Spinal cord (tissue), 10 donors: ENCODE measurements at places on chromosomes 11 and 22. TPM values are rescaled to one million over a fixed set of nuclear protein-coding genes. Genes with fewer than 3 reads are reported as not detected.

DNA sequence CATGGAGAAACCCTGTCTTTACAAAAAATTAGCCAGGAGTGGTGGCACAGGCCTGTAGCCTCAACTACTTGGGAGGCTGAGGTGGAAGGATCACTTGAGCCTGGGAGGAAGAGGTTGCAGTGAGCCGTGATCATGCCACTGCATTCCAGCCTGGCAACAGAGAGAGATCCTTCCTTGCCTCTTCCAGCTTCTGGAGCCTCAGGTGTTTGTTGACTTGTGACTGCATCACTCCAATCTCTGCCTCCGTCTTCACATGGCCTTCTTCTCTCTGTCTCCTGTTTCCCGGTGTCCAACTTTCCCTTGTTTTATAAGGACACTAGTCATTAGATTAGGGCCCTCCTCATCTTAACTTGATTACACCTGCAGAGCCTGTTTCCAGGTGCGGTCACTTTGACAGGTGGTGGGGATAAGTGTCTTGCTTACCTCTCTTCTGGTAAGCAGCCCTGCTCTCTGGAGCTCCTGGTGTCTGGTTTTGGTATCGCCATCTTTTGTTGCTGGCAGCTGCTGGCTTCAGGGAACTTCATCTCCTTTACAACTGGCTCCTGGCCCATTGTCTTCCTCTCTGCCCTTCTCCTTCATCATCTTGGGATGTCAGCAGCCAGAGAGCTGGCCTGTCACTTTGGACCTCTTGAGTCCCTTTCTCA is 8.2 kb upstream of the USP2 start:
- no peak overlapping the region for H3K4me3 ChIP-seq
- DNase-seq: no peak
- H3K27me3 ChIP-seq: no peaks in the 10 kb centered on the region
- no peak overlapping the region for H3K27ac ChIP-seq
- no peaks in the 10 kb centered on the region for H3K36me3 ChIP-seq

DNA sequence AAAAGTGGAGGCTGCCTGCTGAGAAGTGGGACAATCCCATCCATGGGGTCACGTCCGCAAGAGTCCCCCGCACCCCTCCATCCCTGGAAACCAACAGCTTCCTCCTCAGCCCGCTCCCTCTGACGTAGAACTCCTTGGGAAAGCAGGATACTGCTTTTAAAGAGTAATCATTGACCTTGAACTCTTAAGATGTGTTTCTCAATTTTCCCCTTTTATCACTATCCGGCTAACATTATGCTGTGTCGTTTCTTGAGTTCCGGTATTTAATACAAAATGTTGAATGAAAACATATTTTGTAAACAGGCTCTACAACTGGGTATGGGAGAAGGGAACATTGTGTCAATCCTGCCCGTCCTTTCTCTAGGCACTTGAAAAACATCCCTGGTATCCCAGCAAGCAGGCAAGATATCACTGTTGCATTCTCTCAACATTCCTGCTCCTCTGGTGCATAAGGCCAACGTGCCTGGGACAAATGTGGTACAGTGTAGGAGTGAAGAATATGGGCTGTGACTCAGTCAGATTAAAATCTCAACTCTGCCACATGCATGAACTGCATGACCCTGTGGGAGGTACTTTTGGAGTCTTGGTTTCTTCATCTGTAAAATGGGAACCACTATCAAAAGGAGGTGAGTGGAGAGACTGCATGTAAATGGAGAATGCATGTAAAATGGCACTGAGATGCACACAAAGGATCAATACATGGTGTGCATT is 52.8 kb downstream of the WT1 start:
- no peak for DNase-seq
- peaks cover 2% of the 10 kb centered on the region for H3K27me3 ChIP-seq
- H3K4me1 ChIP-seq: no peaks in the 10 kb centered on the region
- no peak overlapping the region for H3K4me3 ChIP-seq
- H3K27ac ChIP-seq: no peak overlapping the region

DNA sequence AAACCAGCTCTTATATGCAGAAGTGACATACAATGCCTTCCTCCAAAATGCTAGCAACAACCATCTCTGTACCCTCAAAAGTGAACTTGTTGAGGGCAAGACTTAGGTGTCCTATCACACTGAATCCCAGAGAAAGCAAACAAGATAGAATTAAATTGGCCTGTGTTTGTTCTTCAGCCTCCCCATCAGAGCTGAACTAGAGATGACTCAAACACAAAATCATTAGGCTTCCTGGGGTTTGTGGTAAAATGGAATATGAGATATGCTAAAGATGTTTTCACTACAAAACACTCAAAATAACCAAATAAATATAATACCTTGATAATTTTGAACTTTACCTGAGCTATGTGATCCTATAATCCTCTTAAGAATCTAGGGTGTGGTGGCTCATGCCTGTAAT is 31.6 kb downstream of the ZNF214 start:
- no peak for DNase-seq
- H3K27ac ChIP-seq: no peak overlapping the region
- H3K36me3 ChIP-seq: no peaks in the 10 kb centered on the region

DNA sequence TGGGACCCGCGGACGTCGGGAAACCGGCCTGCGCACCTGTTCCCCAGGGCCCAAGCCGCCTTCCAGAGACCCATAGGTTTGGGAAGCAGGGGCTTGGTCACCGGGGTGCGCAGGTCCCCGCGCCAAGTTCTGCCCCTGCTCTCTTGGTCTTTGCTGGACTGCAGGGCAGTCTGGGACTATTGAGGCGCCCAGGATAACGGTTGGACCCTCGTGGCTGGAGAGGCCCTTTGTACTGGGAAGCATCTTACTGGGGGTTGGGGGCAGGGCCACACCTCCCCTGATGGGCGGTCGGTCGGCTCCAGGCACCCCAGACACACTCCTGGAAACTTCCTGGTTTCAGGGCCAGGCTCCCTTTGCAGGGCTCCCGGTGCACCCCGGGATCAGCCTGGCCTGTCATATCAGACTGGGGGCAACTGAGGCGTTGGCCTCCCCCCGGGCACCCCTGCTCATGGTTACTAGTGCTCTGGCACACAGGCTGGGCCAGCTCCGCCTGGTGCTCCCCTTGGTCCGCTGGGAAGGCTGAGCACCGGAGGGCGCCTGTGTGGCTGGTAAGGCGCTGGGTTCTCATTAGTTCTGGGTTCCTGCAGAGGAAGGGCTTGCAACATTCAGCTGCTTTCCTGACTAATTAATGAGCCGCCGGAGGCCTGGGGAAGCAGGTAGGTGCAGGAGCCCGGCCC is 1250.5 kb downstream of the BRD1 start:
- H3K4me1 ChIP-seq: peaks cover 61% of the 10 kb centered on the region
- peak overlapping the region; percentile 46 for H3K4me3 ChIP-seq
- no peak for DNase-seq
- no peaks in the 10 kb centered on the region for H3K27me3 ChIP-seq
- H3K27ac ChIP-seq: peak overlapping the region; percentile 52
- H3K36me3 ChIP-seq: peaks cover 28% of the 10 kb centered on the region

- H3K27ac ChIP-seq: no peak overlapping the region
- H3K4me3 ChIP-seq: peak overlapping the region; percentile 6
- H3K36me3 ChIP-seq: no peaks in the 10 kb centered on the region
- H3K4me1 ChIP-seq: peaks cover 4% of the 10 kb centered on the region
Measured at GRCh38 chr11:125874556-125875124, 12.8 kb upstream of the HYLS1 start.

GRCh38 chr11:76763573-76764346 is 19.4 kb upstream of the TSKU start:
- peaks cover 33% of the 10 kb centered on the region for H3K4me1 ChIP-seq
- H3K36me3 ChIP-seq: no peaks in the 10 kb centered on the region
- no peak overlapping the region for H3K4me3 ChIP-seq
- no peaks in the 10 kb centered on the region for H3K27me3 ChIP-seq
- peak; percentile 40 for DNase-seq
- H3K27ac ChIP-seq: peak overlapping the region; percentile 48

- H3K27me3 ChIP-seq: no peaks in the 10 kb centered on the region
- no peaks in the 10 kb centered on the region for H3K36me3 ChIP-seq
- no peak for DNase-seq
- peaks cover 6% of the 10 kb centered on the region for H3K4me1 ChIP-seq
Measured at GRCh38 chr11:95372097-95372656, 141.2 kb upstream of the SESN3 start.

GRCh38 chr22:36659762-36660509 is 43.6 kb downstream of the CACNG2 start:
- H3K4me1 ChIP-seq: peaks cover 19% of the 10 kb centered on the region
- H3K4me3 ChIP-seq: no peak overlapping the region
- peak; percentile 76 for DNase-seq
- H3K36me3 ChIP-seq: no peaks in the 10 kb centered on the region
- H3K27ac ChIP-seq: no peak overlapping the region
- H3K27me3 ChIP-seq: no peaks in the 10 kb centered on the region

DNA sequence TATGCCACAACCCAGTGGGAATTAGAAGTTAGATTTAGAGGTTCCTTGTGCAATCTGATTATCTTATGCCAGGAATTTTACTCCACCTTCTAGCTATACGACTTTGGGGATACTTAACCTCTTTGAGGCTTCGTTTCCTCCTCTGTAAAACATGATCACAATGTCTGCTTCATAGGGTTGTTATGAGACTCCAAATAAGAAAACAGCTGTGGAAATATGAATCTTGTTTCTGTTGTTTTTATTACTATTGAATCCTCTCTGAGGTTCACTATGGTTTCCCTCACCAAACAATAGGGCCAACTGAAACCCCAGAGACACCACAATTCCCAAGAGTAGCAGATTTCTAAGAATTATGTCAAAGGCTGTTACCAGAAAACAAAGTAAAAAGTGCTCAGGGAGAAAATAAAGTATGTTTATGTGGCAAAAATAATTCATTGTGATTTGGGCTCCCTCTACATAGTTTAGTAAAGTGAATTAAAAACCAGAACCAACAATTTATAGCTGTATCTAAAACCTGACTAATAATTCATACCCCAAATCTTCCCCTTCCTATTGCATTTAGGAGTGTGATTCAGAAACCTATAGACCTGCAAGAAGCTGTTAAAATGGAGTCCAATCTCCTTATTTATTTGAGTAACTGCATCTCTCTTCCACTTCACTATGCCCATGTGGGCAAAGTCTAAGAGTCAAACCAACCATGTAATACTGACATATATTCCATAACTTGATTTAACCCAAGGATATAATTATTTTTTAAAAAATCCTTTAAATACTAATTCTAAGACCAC is 38.4 kb downstream of the AMBRA1 start:
- no peak for DNase-seq
- H3K4me3 ChIP-seq: no peak overlapping the region
- H3K4me1 ChIP-seq: peaks cover 4% of the 10 kb centered on the region
- H3K27me3 ChIP-seq: no peaks in the 10 kb centered on the region

DNA sequence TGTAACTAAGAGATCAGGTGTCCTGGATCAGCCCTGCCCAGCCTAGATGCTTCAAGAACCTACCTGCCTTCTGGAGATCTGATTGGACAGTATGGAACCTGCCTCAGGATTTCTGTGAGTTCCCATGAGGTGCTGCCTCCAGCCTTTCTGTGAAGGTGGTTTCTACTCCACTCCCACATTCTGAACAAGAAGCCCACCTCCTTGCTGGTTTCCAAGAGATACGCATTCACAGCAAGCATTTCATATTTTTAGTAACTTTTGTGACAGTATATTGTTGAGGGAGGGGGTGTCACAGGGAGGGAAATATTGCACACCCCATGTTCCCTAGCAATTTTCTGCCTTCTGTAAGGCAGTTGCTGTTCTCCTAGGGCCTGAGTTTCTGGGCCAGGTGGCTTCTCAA is 204.4 kb downstream of the NAV2 start:
- no peaks in the 10 kb centered on the region for H3K27me3 ChIP-seq
- H3K4me1 ChIP-seq: no peaks in the 10 kb centered on the region
- no peak overlapping the region for H3K4me3 ChIP-seq
- peaks cover 9% of the 10 kb centered on the region for H3K36me3 ChIP-seq
- H3K27ac ChIP-seq: no peak overlapping the region

DNA sequence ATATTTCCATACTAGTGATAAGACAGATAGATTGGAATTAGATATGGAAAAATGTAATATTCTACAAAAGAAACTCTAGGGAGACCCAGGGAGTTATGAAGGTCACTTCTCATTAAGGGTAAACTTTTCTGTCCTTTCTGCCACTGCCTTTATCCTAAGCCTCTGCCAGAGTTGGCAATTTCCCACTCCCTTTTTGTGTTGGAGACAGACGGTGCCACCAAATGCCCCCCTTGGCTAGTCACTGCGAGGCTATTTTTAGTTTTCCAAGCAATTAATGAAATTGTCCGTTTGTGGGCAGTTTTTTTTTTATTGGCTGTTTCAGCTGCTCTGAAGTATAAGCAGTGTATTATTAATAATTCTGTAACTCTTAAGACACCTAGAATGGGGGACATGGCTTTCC is 67.6 kb upstream of the TENM4 start:
- no peaks in the 10 kb centered on the region for H3K36me3 ChIP-seq
- DNase-seq: no peak

GRCh38 chr22:36156515-36157419 is 3.8 kb downstream of the APOL3 start:
- no peaks in the 10 kb centered on the region for H3K36me3 ChIP-seq
- H3K4me3 ChIP-seq: peak overlapping the region; percentile 14
- H3K27ac ChIP-seq: peak overlapping the region; percentile 88
- no peaks in the 10 kb centered on the region for H3K27me3 ChIP-seq
- H3K4me1 ChIP-seq: peaks cover 28% of the 10 kb centered on the region

DNA sequence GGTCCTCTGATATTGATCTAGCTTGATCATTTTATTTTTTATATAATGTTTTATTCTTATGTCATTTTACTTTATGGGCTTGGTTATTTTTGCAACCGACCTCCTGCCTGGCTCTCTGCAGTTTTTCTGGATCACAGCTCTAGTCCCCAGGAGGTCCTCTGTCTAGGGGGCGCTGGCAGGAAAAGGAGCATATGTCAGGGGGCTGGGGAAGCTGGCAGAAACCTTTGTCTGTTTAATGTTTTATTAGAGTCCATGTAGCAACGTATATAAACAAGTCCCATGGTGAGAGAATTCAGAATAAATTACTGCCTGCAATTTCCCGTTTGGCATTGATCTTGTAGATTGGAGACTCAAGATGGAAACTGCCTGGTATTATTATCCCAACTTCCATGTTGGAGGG is 133.5 kb upstream of the ZBED5 start:
- no peaks in the 10 kb centered on the region for H3K36me3 ChIP-seq
- no peak overlapping the region for H3K27ac ChIP-seq
- H3K27me3 ChIP-seq: no peaks in the 10 kb centered on the region
- H3K4me1 ChIP-seq: peaks cover 2% of the 10 kb centered on the region
- H3K4me3 ChIP-seq: no peak overlapping the region
- DNase-seq: no peak

DNA sequence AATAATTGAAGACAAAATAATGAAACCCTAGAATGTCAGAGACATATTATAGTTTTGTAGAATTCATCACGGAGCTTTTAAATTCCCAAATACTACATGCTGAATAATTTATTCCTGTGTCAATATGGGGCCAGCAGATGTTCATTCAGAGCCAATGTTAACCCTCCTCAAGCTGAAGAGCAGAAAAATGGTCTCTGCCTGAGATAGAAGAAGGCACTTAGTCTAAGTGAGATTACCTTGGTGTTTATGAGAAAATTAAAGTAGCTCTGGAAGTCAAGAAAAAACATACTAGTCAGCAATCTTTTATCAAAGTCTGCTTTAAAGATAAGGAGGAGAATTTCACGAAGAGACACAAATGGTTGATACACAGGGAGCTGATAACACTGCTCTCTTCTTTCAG is 328.2 kb downstream of the TTC28 start:
- peaks cover 5% of the 10 kb centered on the region for H3K4me1 ChIP-seq
- no peak overlapping the region for H3K4me3 ChIP-seq
- H3K27me3 ChIP-seq: no peaks in the 10 kb centered on the region
- H3K36me3 ChIP-seq: no peaks in the 10 kb centered on the region

OR5P2 gene
- total RNA-seq: not detected

MYBPC3 gene
- total RNA-seq: 0.06 TPM

CLMP gene
- total RNA-seq: 23.1 TPM

MRGPRX3 gene
- total RNA-seq: not detected

CARD18 gene
- total RNA-seq: not detected

CD3E gene
- total RNA-seq: not detected
